Putamen (tissue), 1 donor: ENCODE measurements at places on chromosomes 1 and 21.

DNA sequence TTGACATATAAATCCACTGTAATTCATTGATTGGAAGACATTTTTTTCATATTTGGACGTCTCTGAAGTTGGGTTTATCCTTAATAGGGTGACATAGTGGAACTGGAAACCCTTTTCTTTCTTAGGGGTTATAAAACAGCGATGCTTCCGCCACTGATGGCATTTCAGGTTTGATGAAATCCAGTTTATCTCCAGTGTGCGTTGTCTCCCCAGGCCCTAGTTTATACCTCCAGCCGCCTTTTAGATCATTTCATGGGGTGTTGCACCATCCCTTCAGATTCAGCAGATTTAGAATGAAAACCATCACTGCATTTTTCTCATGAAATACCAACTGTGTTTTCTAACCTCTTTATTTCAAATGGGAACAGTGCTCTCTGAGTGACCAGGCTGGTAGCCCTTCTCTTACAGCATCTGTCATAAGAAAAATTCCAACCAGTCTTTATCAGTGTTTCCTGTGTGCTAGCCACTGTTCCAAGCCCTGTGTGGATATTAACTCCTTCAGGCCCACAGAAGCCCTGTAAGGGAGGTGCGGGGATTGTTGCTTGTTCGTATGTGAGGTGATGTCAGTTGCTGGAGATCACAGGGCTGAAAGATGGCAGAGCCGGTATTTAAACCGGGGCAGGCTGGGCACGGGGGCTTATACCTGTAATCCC, 19.0 kb downstream of the H6PD start:
- DNase-seq: no peak

GRCh38 chr21:37136261-37136660, 63.2 kb downstream of the TTC3 start:
- DNase-seq: no peak

DNA sequence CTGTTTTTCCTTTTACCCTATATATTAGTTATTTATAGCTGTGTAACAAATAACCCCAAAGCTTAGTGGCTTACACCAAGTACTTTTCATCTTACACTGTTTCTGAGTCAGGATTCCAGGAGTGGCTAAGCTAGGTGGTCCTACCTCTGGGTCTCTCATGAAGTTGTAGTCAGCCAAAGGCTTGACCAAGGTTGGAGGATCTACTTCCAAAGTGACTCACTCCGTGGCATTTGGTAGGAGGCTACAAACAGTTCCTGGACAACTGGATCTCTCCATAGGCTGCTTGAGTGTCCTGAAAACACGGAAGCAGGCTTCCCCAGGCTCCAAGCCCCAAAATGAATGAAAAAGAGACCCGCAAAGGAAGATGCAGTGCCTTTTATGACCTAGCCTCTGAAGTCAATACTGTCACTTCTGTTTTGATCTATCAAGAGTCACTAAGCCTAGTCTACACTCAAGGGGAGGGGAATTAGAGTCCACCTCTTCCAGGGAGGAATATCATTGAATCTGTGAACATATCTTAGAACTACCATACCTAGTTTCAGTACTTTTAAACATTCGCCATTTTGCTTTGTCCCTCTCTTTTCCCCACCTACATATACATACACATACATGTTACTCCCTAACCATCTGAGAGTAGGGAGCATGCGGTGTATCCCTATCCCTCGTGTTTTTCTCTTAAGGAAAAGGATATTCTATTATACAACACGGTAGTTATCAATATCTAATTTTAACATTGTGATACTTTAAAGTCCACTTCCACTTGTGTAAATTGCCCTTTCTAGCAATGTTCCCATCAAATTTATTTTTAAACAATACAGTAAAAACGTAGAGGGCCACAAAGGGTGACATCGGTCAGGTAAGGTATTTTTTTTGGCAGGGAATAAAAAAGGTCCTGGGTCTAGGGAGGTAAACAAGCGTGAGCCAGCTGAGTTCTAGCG, 67.2 kb downstream of the SLC35A3 start:
- DNase-seq: no peak

DNA sequence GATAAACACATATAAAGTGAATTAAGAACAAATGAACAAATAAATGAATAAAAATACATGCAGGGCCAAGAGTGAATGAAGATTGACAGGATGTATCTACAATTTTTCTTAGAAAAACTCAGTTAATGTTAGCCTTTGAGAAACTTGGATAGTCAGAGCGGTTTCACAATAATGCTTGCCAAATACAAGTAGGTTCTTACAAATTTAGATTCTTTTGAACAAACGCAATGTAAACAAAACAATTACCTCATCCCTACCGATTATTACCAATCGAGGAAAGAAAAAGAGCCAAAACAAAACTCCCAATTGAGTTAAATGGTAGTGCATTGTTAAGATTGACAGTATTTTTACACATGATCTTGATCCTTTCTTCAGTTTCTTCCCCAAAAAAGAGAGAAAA, 176.9 kb upstream of the DEPDC1 start:
- no peak for DNase-seq

DNA sequence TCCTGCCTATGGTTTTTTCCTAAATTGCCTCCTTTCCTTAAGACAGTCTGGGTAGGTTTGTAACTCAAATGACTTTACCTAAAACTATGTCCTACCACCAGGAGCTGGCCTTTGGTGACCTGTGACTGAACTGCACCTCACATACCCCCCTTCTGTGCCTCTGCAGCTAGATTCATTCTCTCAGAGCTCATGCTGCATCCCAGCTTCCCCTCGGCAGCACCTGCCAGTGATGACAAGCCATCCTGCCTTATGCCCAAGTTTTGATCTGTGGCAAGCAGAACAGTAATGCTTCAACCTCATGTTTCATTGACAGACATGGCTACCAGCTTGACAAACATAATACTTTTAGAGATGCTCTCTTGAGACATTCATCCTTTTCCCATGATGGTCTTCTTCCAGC, 141.9 kb downstream of the TSEN15 start:
- DNase-seq: no peak
